Stimulated activated CD4-positive, alpha-beta T cell treated with anti-CD3 and anti-CD28 coated beads, Interleukin-1b, Interleukin-23, amount 100 ng/mL, for 1 hour (primary cell): ENCODE measurements at places on chromosomes 16 and 17.

- no peak for DNase-seq
Measured at GRCh38 chr16:50304467-50305440, 38.4 kb downstream of the ADCY7 start.

GRCh38 chr17:31394544-31394943, 3.1 kb downstream of the RAB11FIP4 start:
- no peak for DNase-seq

DNA sequence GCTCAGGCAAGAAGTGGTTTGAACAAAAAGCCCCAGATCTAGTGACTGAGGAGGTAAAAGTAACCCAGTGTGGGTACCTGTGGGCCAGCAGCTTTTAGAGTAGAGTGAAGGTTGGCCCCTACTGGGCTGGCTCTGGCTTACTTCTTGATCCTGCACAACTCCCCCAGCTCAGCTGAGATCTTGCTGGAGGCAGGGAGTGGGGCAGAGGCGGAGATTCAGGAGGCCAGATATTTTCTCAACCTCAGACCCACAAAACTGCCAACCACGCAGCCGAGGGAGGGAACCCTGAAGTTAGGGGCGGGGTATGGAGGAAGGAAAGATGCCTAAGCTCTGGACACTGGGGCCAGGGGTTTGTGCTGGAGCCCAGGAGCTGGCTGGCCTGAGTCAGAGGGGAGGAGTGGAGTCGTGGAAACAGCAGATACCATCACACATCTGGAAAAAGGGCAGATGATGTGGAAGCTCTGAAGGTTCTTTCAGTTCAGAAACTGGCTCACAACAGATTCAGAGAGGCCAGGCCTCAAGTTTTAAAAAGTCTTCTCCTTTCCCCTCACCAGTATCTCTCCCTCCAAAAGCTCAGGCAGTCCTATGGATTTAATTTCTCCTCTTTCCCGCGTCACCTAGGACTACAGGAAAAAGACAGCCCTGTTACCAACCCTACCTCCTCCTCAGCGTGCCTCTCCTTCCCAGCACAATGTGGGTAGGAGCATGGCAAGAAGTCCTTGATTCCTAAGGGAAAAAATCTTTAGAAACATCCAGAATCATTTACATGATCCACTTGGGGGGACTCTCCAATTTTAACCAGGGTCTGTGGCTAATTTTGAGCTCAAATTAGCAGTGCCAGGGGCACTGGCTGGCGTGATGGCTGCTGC, 48.1 kb downstream of the MYO18A start:
- no peak for DNase-seq

DNA sequence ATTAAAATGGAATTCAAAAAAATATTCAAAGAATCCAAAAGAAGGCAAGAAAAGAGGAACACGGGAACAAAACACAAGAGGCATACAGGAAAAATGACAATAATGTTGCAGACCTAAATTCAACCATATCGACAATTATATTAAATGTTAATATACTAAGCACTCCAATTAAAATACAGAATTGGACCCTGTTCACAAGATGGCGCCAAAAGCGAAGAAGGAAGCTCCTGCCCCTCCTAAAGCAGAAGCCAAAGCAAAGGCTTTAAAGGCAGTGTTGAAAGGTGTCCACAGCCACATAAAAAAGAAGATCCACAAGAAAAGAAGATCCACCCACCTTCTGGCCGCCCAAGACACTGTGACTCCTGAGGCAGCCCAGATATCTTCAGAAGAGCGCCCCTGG, 6.3 kb upstream of the XAF1 start:
- no peak for DNase-seq

DNA sequence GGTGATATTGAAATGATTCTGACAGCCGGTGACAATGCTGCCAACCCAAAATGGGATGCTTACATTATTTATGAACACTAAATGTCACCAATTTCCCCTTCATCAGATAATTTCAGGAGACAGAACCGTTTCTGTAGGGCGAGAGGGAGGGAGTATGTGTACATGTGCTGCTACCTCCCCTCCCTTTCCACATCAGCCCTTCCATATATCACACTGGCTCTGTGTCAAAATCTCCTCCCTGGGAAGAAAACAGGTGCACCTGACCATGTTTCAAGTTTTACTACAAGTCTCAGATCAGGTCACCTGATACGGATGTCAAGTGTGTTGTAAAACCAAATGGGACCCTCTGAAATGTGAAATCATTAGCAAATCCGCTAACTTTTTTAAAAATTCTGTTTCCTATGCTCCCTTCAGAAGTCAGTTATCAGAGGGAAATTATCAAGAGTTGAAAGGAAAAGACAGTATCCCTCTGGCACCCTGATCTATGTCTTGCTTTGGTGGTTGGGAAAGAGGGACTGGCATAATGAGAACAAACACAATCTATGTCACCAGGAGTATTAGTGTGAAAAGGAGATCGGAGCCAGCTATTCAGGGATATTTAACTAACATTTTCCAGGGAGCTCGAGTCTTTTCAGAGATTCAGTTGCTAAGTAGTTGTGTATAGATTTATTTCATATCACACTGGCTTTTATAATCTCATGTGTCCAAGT, 1002.3 kb upstream of the CDH8 start:
- DNase-seq, result no peak
